Sigmoid colon (tissue), 7 donors: ENCODE measurements at places on chromosomes 13 and 19. TPM values are rescaled to one million over a fixed set of nuclear protein-coding genes. Genes with fewer than 3 reads are reported as not detected.

Gene DNMT1
- 13.6 TPM for polyA plus RNA-seq

Gene TYROBP
- polyA plus RNA-seq, result 95.8 TPM

Gene HPN
- 0.61 TPM for polyA plus RNA-seq

Gene HIPK4
- not detected for polyA plus RNA-seq

Gene TMEM238
- polyA plus RNA-seq, result 0.90 TPM

Gene SIGLEC8
- polyA plus RNA-seq, result 0.60 TPM

Gene NBEA
- 0.46 TPM for polyA plus RNA-seq

Gene PPP1R37
- 22.4 TPM for polyA plus RNA-seq

Gene NKPD1
- polyA plus RNA-seq, result 0.12 TPM

Gene KISS1R
- 0.13 TPM for polyA plus RNA-seq

Gene SYNGR4
- 0.25 TPM for polyA plus RNA-seq

Gene CACNG8
- polyA plus RNA-seq, result not detected

Gene SBNO2
- 75.0 TPM for polyA plus RNA-seq

Gene DACH1
- 1.4 TPM for polyA plus RNA-seq

Gene ACTMAP
- 6.6 TPM for polyA plus RNA-seq

Gene SELENOV
- polyA plus RNA-seq, result not detected

Gene SSC5D
- 1.2 TPM for polyA plus RNA-seq

Gene CNOT3
- 19.8 TPM for polyA plus RNA-seq

Gene LGI4
- polyA plus RNA-seq, result 9.0 TPM

Gene SH2D3A
- 42.7 TPM for polyA plus RNA-seq

Gene ERF
- 23.6 TPM for polyA plus RNA-seq

Gene KIR3DL1
- 0.04 TPM for polyA plus RNA-seq

Gene ZNF497
- polyA plus RNA-seq, result not detected

Gene ZNF888
- polyA plus RNA-seq, result 4.6 TPM

Gene MEDAG
- polyA plus RNA-seq, result 5.0 TPM

Gene TNFSF11
- not detected for polyA plus RNA-seq

Gene OVOL3
- polyA plus RNA-seq, result not detected
